ENCODE measurements at places on chromosomes 7 and 10. TPM values are rescaled to one million over a fixed set of nuclear protein-coding genes. Genes with fewer than 3 reads are reported as not detected.

Gene CALML3
- total RNA-seq, result 501 TPM

Gene ADAMTS14
- total RNA-seq, result 0.64 TPM

Gene CADPS2
- 2.4 TPM for total RNA-seq

DNA sequence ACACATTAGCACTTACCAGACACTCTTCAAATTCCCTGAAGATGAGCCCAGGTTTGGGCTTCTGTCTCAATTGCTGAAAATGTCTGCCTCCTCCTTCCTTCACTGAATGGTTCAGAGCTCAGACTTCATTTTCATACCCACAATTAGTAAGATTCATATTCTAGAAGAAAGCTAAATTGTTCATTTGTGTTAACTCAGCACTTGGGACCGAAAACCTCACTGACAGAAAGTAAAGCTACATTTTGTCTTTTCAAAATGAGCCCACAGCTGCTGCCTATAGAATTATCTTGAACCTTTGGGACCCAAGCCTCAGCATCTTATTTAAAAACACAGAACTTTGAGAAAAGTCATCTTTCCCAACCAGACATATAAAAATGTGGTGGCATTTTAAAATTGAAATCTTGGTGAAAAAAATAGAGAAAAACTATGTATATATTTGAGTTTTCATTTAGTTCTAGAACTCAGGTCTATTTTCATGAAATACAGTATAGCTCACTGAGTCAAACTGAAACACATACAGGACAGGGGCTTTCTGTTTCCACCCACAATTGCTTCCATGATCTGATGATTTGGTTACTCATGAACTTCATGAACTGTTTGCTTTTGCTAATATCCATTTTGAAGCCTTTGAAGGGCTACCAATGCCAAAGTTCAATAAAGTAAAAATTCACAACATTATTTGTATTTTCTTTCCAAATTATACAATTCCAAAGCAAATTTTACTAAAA, 119.1 kb upstream of the PFKP start:
- ATAC-seq, result no peak

GRCh38 chr7:5420067-5420880, 3.4 kb downstream of the TNRC18 start:
- ATAC-seq, result no peak

- no peak for ATAC-seq
Measured at GRCh38 chr10:118950190-118950680, 79.3 kb upstream of the NANOS1 start.

- no peak for ATAC-seq
Measured at GRCh38 chr7:22397981-22398380, 41.0 kb upstream of the RAPGEF5 start.

- no peak for ATAC-seq
Measured at GRCh38 chr10:128922619-128923196, 544.3 kb upstream of the MGMT start.

DNA sequence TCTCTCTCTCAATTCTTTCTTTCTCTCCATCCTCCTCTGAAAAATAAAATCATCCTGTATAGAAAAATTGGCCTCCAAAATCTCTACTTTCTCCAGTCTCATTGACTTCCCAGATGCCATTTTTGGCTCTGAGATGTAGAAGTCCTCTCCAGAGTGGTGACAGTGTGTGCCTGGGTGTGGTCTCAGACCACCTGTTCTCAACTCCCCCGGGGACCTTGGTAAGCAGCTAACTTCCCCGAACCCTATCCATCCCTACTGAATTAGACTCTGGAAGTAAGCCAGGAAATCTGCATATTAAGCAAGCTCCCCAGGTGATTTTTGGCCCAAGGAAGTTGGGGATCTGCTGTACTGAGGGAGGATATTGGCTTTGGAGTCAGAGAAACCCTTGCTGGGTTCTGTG, 120.5 kb downstream of the WDR11 start:
- no peak for ATAC-seq

DNA sequence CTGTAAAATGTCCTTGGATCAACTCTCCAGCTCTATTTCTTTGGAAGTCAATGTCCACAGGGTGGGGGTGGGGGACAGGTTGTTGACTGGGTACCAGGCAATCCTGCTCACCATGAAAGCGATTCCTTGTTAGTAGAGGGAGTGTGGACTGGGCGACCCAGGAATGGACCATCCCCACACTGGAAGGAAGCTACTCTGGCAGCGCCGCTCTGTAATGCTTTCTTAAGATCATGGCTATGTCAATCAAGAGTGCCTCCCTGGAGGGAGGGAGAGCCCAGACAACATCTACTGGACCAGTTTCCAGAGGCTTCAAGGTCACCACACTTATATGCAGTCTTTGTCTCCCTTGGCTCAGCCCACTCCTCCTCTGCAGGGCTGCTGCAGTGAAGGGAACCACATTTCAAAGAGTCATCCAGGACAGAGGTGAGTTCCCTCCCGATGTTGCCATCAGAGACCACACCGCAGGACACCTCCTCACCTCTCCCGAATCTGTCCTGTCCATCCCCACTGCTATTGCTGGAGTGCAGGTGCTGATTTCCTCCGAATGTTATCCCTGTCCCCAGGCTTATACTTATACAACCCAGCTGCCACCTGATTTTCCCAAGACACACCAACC, 6.9 kb downstream of the GIMAP5 start:
- no peak for ATAC-seq

DNA sequence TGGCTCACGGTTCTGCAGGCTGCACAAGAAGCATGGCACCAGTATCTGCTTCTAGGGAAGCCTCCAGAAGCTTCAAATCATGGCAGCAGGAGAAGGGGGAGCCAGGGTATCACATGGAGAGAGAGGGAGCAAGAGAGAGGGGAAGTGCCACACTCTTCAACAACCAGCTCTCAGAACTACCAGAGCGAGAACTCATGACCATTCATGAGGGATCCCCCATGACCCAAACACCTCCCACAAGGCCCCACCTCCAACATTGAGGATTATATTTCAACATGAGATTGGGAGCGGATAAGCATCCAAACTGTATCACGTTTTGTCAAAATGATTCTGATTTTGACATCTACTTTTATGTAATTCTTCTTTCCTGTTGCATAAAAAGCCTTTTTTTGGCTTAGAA, 38.5 kb downstream of the CREM start:
- ATAC-seq, result no peak

GRCh38 chr7:74015670-74016069, 12.3 kb upstream of the ELN start:
- no peak for ATAC-seq

Measured in esophagus mucosa (tissue), 1 donor.